ENCODE measurements at places on chromosomes 16 and 17.

DNA sequence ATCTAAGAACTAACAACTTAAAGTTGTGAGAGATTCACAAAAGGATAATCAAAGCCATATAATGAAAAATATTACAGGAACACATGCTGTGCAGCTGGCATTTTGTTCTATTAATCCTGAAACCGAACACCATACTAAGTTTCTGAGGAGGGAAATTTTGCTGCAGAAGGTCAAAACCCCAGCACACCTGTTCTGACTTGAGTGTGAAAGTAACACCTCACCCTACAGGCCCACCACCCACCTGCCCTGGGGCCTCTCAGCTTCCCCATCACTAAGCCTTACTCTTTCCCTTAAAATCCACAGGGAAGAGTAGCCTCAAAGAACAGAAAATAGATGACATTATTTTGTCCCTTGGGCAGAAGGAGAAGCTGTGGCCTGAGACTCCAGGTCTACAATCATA, 44.8 kb downstream of the STAT5A start:
- DNase-seq: no peak

DNA sequence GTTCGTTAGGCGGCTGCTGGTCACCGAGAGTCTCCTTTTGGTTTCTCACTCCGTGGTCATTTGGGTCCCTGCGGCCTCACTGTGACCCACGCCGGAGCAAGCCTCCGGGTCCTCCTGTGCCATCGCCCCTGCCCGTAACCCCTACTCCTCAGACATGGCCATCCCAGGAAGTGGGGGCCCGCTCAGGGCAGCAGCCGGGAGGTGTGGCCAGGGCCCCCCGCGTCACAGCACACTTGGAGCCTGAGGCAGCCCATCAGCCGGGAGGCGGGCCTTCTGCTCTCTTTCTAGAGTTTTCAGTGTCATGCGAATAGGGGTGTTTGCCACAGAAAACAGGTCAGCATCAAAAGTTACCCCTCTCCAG, 7.9 kb upstream of the WFIKKN1 start:
- DNase-seq: no peak

- no peak for DNase-seq
Observed at GRCh38 chr16:27538528-27538927, 11.2 kb downstream of the GTF3C1 start.

GRCh38 chr16:80743273-80743672, 61.1 kb downstream of the CDYL2 start:
- no peak for DNase-seq

DNA sequence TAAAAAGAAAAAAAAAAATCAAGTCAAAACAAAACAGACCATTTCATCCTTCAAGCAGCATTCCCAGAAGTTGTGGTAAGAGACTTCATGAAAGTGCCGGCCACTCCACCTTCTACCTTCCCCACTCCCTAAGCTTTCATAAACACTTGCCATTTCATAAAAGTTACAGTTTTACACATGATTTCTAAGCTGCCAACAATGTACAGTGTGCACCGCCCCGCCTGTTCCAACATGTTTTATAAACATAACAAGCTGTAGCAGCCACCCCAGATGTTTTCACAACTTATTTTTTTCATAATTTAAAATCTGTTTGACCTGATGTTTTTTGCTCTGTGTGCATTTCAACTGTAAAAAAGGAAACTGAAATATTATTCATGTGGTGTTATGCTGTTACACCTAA, 608.1 kb downstream of the TOX3 start:
- DNase-seq: no peak

- no peak for DNase-seq
Observed at GRCh38 chr16:57981636-57982035, 10.7 kb upstream of the CNGB1 start.

GRCh38 chr17:60716766-60717165, 39.1 kb downstream of the BCAS3 start:
- no peak for DNase-seq

DNA sequence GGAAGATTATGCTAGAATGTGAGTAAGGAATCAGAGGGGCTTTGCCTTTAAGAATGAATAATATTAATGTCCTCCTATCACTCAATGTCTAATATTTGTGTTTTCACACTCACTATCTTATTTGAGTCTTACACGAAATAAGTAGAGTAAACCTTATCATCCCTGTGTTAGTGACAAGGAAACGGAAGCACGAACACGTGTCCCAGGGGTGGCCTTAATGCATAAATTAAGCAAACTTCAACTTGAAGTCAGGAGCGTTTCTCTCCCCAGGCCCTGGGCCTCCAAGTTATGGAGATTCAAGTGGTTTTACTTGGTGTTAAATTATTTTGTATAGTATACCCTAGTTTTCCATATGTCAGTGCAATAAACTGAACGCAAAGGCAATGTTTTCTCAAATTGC, 96.0 kb downstream of the WDR59 start:
- DNase-seq: no peak

All from tibial nerve (tissue), 4 donors.